Cardiac septum (tissue), 1 donor: ENCODE measurements at places on chromosomes 5 and 9. TPM values are rescaled to one million over a fixed set of nuclear protein-coding genes. Genes with fewer than 3 reads are reported as not detected.

The CCL28 gene
- 0.46 TPM for total RNA-seq

The MEF2C gene
- total RNA-seq = 64.6 TPM

The ANKDD1B gene
- total RNA-seq = 0.38 TPM

DNA sequence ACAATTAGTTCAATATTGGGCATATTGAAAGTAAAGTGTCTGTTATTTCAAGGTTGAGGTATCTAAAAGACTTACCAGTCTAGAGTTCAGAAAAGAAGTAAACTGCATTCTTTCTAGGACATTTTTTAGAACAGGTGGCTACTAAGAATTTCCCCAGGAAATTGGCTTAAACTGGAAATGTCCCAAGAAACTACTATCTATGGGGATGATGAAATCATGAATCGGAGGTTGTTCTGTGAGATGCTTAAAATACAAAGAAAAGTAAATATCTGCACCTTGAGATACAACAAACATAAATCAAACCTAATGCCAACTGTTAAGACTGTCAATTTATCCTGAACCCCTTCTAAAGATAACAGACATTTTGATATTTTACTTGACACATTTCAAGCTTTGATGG is 226.5 kb upstream of the NREP start:
- DNase-seq = no peak

GRCh38 chr9:135600296-135600817 is 38.8 kb downstream of the PAEP start:
- no peak for DNase-seq

- no peak for DNase-seq
Observed at GRCh38 chr5:123099514-123100151, 10.6 kb downstream of the PRDM6 start.

DNA sequence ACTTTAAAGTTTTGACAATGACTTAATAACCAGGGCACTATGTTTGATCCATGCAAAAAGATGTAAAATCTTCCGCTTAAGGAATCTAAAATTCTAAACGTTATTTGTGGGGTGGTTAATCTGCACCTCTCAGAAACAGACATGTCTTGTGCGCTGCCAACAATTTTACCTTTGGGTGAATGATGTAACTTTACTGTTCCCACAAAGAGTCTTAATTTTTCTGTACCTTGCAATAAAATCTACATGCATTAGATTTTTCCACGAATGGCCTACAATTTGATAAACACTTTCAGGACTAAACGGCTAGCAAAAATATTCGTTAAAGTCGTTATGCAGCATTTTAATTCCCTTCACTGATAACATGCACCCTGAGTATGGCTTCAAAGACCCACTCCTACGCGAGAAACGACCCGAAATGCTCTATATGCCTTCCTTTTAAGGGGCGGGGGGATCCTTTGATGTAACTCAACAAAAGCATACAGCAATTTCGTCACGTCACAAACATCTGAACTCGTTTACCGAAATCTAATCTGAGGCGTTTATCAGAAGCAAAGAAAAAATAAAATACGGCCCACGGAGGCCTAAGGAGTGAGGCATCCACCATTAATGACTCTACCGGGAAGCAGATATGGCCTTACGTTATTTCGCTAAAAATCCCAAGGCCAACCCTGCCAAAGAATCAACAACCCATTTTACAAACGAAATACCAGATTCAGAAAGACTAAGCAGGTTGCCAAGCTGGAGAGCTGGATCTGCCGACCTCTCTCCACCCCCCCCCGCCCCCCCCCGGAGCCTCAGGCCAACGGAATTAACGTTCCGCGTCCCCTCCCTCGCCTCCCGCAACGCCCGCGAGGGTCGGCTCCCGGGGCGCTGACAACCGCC is 621 bp downstream of the AK6 start:
- no peak for DNase-seq

DNA sequence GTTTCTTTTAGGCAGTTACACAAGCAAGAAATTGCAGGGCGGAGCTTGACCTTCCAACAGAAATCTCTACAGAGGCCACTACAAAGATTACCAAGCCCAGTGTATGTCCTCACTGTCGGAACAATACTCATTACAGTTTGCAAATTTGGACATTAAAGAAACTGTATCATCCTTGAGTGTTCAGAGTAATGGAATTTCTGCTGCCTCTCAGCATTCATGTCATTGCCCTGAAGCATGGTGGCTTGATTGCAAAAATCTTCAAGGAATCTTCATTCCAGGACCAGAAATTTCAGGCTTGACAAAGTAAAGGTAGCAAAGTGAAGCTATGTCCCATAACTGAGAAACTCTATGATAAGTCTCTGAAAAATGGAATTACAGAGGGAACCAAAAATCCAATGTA is 134.6 kb upstream of the MAP3K1 start:
- no peak for DNase-seq

DNA sequence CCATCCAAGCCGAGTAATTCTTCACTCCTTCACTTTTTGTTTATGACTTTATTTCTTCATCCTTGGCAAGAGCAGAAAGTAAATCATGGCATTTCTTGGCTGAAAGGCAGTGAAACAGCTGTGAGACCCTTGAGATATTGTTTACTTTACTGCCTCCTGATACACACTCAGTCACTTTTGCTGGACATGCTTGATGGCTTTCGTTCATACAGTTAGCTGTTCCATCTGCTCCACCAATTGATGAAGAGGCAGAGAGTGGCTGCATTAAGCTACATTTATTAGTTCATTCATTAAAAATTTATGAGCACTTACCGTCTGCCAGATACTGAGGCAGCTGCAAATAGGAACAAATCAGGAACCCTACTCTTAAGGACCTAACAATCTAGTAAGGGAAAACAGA is 184.4 kb upstream of the OR13F1 start:
- no peak for DNase-seq

DNA sequence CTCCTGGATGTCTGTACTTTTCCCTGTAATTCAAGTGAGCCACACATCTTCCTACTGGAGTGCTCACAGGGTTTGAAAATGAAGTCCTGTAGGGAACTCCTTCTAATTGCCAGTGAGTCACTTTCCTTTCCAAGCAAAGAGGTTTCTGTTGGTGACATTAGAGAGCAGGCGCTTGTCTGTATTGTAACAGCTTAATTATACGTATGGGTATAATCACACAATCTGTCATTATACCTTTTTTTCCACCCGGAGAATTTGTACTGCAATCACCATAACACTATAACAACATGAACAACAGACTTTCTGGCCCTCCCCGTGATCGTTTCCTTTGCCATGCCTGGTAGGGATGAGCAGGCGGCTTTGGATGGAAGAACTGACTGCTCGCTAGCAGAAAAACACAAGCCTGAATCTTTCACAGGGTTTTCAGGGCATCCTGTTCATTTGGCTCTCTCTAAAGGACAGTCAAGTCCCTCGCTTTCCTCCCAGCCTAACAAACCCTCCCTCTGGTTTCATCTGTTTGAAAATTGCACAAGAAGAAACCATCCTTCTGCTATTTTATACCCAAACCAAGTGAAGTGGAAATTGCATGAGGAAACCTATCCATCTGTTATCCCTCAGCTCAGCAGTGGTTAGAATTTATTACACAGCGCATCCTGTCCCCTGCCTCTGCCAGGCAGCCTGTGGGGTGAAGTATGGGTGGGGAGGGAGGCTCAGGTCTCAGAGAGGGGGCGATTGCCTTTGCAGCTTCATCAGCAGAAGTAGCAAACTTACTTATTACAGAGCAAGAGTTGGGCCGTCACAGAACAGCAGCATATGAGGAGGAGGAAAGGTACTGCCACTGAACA is 307.0 kb upstream of the TLE4 start:
- no peak for DNase-seq

GRCh38 chr5:60350794-60351193 is 349.2 kb downstream of the DEPDC1B start:
- DNase-seq = no peak

DNA sequence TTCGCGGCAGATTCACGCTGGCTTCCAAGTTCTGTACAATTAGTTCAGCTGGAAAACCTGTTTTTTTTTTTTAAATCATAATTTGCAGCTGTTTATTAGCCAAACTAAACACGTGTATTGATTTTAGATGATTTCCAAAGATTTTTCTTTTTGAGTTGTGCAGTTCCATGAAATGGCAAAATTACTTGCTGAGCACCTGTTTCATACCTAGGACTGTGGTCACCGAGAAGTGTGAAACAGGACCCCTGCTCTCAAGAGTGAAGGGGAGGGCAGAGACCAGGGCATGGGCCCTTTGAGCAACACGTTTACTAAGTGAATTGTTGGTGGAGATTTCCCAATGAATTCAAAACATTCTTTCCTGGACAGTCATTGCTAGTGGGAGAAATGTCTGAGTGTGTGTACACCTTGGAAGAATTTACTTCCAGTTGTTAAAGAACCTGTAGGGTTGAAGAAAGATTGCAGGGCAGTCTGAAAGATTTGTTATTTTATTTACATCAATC is 688 bp downstream of the SNX24 start:
- DNase-seq = no peak

DNA sequence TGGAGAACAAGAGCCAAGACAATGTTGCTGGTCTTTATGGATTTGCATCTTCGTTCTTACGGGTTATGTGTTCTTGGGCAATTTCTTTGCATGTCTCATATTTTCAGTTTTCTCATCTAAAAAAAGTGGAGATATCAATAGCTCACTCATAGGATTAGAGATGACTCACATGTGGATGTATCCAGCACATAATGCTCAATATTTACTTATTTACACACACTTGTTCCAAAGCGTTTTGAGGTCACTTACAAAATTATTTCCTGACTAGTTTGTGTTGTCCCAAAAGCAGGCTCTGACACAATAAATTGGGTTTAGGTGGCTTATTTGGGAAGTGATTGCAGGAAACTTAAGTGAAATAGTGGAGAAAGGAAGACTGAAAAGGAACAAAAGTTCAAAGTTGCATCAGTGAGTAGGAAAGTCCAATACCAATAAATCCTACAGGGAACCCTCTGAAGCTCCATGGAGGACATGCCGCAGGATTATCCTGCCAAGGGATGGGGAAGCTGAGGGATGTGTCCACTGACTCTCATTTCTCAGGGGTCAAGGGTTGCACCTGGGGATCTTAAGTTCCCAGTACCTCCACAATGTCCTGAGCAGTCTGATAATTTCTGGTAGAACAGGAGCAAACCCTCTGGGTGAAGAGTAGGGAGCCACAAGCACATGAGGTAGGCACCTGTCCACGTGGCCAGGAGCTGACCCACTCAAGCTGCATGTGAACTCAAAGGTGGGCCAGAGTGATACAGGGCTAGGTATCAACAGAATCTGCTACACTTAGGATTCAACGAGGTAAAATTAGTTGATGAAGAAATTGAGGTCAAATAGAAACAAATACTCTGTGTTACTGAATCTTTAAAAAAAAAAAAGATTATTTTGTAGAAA is 37.4 kb upstream of the SLC44A1 start:
- DNase-seq = no peak

GRCh38 chr9:98770717-98771116 is 25.6 kb downstream of the ANKS6 start:
- no peak for DNase-seq
